ENCODE measurements at places on chromosomes 5 and 9. TPM values are rescaled to one million over a fixed set of nuclear protein-coding genes. Genes with fewer than 3 reads are reported as not detected.

DNA sequence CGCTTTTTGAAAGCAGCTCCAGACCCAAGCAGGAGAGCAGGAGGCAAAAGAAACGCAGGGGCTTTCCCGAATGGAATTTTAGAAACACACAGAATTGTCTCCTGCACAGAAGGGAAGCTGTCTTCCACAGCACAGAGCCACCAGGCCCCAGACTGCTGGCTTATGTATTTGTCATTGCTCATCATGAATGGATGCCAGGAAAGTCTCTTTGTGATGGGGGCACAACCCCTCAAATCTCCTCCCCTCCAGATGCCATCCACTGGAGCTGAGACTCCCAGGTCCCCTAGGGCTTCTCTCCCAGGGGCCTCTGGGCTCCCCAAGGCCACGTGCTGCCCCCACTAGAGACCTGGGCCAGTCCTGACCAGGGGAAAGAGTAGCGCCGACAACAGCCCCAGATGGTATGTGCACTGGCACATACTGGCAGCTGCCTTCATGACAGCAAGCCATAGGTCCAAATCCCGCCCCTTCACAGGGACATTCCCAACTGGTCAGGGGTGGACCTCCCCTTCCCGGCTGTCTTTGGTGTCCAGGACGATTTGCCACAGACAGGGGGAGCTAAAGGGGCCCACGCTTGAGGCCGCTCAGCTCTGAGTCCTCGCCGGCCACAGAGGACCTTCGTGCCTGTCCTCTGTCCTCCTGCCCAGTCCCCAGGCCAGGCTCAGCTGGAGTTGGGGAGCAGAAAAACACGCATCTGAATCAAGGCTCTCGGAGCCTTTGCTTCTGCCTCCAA, 127.8 kb downstream of the KCNIP1 start:
- H3K36me3 ChIP-seq = no peaks in the 10 kb centered on the region
- no peak overlapping the region for H3K27ac ChIP-seq
- H3K27me3 ChIP-seq = peaks cover 3% of the 10 kb centered on the region
- peaks cover 6% of the 10 kb centered on the region for H3K4me1 ChIP-seq

- H3K27ac ChIP-seq = no peak overlapping the region
- H3K27me3 ChIP-seq = no peaks in the 10 kb centered on the region
- H3K36me3 ChIP-seq = no peaks in the 10 kb centered on the region
- no peaks in the 10 kb centered on the region for H3K4me1 ChIP-seq
- H3K4me3 ChIP-seq = no peak overlapping the region
Observed at GRCh38 chr5:19555436-19555835, 432.6 kb downstream of the CDH18 start.

DNA sequence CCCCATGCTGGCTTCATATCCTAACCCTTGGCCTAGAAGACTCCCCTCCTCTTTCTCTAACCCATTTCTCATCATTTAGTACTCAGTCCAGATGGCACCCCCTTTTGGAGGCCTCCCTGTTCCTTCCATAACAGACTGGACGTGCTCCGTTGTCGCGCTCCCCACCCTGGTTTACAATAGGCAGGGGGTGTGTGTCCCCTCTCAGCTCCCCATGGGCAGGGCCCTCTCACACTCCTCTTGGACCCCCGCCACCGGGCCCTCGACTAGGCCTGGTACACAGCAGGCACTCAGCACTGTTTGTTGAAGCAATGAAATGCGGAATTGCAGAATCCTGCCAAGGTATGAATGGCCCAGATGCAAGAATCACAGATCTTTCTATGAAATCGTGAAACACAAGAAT, 227.4 kb downstream of the FSTL4 start:
- no peaks in the 10 kb centered on the region for H3K27me3 ChIP-seq
- no peak overlapping the region for H3K27ac ChIP-seq
- no peaks in the 10 kb centered on the region for H3K36me3 ChIP-seq
- no peak overlapping the region for H3K4me3 ChIP-seq

GRCh38 chr5:97455996-97456395, 272.9 kb upstream of the RIOK2 start:
- H3K27ac ChIP-seq = no peak overlapping the region
- no peaks in the 10 kb centered on the region for H3K36me3 ChIP-seq
- no peaks in the 10 kb centered on the region for H3K27me3 ChIP-seq
- no peaks in the 10 kb centered on the region for H3K4me1 ChIP-seq
- DNase-seq = no peak

- no peaks in the 10 kb centered on the region for H3K36me3 ChIP-seq
- no peaks in the 10 kb centered on the region for H3K27me3 ChIP-seq
- no peak overlapping the region for H3K4me3 ChIP-seq
Observed at GRCh38 chr5:134046801-134047686, 42.3 kb upstream of the VDAC1 start.

DNA sequence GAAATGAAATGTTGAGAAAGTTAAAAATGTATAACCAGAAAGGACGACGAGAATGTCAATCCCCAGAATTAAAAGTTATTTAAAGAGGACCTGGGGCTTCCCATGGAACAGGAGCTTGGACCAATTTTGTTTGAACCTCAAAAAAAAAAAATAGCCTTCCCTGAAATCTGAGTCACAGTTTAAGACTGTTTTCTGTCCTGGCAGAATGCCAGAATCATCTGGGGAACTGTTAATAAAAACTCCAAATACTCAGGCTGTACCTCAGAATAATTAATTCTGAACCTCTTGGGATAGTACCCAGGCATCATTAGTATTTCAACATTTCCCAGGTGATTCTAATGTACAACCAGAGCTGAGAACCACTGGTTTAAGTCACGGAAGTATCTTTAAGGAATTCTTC, 102.2 kb upstream of the SLCO6A1 start:
- H3K27ac ChIP-seq = no peak overlapping the region
- no peaks in the 10 kb centered on the region for H3K36me3 ChIP-seq
- no peak for DNase-seq
- no peak overlapping the region for H3K4me3 ChIP-seq
- no peaks in the 10 kb centered on the region for H3K4me1 ChIP-seq

DNA sequence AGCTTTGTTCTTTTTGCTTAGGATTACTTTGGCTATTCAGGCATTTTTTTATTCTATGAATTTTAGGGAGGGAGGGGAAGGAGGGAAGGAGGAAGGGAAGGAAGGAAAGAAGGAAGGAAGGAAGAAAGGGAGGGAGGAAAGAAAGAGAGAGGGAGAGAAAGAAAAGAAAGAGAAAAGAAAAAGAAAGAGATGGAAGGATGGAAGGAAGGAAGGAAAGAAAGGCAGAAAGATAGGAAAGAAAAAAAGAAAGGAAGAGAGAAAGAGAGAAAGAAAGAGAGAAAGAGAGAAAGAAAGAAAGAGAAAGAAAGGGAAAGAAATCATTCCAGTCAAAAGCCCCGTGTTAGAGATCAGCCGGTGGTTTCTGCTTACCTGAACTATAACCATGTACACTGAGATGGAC, 20.8 kb upstream of the NKD2 start:
- no peaks in the 10 kb centered on the region for H3K36me3 ChIP-seq
- H3K4me3 ChIP-seq = no peak overlapping the region
- H3K4me1 ChIP-seq = peaks cover 12% of the 10 kb centered on the region
- DNase-seq = no peak
- H3K27me3 ChIP-seq = peaks cover 49% of the 10 kb centered on the region
- no peak overlapping the region for H3K27ac ChIP-seq

DNA sequence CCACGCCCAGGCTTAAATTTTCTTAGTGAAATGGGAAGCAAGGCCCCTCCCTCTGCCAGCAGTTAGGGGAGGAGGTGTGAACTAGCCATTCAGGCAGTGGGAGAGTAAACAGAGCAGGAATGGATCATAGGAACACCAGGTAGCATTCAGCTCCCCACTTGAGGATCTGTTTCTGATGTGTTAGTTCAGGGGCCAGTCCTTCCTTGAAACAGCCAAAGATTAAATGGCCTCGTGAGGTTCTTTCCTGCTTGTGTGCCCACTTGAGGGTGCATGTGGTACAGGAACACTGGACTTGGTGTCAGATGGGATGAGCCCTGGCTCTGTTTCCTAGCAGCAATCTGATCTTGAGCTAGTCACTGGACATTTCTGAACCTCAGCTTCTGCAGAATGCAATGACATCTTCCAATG, 21.2 kb downstream of the FAXDC2 start:
- no peak for DNase-seq
- no peaks in the 10 kb centered on the region for H3K36me3 ChIP-seq
- H3K4me3 ChIP-seq = no peak overlapping the region
- H3K27ac ChIP-seq = no peak overlapping the region
- no peaks in the 10 kb centered on the region for H3K27me3 ChIP-seq

DNA sequence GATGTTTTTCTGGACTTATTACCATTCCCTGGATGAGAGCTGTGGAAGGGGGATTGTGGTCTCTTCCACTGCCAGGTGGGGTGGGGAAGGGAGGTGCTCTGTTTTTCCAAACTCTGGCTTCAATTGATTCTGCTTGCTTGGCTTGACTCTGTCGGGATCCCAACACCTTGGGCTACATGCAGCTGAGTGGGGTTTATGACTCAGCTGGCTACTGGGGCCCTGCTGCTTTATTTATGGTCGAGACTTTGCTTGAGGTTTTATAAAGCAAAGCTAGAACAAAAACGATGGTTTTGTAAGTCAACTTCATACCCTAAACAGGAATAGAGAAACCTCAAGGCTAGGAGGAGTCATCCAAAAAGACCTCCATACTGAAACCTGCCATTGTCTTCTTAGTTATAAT, 76.3 kb downstream of the AOPEP start:
- H3K4me3 ChIP-seq = no peak overlapping the region
- peaks cover 5% of the 10 kb centered on the region for H3K4me1 ChIP-seq
- no peak for DNase-seq
- peaks cover 1% of the 10 kb centered on the region for H3K36me3 ChIP-seq

- DNase-seq = no peak
- no peak overlapping the region for H3K4me3 ChIP-seq
- H3K4me1 ChIP-seq = no peaks in the 10 kb centered on the region
- no peaks in the 10 kb centered on the region for H3K36me3 ChIP-seq
Observed at GRCh38 chr5:32836176-32836575, 125.1 kb downstream of the NPR3 start.

GRCh38 chr9:99221266-99221620, 499 bp downstream of the ALG2 start:
- H3K4me1 ChIP-seq = peaks cover 43% of the 10 kb centered on the region
- peaks cover 20% of the 10 kb centered on the region for H3K36me3 ChIP-seq
- no peaks in the 10 kb centered on the region for H3K27me3 ChIP-seq

GRCh38 chr9:124045076-124045829, 33.7 kb downstream of the LHX2 start:
- H3K4me1 ChIP-seq = peaks cover 21% of the 10 kb centered on the region
- H3K27me3 ChIP-seq = peaks cover 25% of the 10 kb centered on the region
- DNase-seq = no peak
- H3K36me3 ChIP-seq = no peaks in the 10 kb centered on the region
- H3K4me3 ChIP-seq = no peak overlapping the region

DNA sequence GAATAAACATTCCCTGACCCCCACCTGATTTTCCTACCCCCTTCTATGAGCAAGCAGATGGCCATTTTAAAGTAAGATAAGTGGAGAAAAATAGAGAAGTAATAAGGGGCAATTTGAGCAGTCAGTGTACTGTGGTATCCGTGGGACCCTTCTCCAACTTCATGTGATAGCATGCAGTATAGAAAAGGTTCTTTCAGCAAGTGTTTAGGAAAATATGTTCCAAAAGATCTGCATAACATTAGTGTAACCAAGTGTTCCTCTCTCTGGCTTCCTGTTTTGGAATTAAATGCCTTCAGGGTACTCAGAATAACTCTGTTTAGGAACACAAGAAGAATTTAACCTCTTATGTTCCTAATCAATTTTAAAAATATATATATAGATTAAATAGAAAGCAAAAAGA, 134.9 kb downstream of the ATG10 start:
- no peaks in the 10 kb centered on the region for H3K36me3 ChIP-seq
- H3K4me3 ChIP-seq = no peak overlapping the region
- H3K27ac ChIP-seq = no peak overlapping the region
- H3K27me3 ChIP-seq = no peaks in the 10 kb centered on the region
- DNase-seq = no peak

DNA sequence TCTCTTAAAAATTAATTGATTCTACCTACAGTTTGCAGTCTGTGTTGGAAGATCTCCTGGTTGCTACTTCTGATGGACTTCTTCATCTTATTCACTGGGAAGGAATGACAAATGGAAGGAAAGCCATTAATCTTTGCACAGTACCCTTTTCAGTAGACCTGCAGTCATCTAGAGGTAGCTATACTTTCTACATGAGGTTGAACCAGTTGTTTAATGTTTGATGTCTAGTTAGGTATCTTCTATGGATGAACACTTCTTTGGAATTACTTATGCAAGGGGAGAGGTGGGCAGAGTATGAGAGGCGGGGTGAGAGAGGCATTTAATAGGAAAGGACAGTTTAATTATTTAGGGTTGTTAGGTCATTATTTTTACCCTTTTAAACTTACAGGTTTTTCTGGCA, 91.2 kb downstream of the RIC1 start:
- H3K27ac ChIP-seq = no peak overlapping the region
- H3K36me3 ChIP-seq = peaks cover 40% of the 10 kb centered on the region
- H3K4me3 ChIP-seq = no peak overlapping the region
- no peak for DNase-seq
- H3K27me3 ChIP-seq = no peaks in the 10 kb centered on the region

DNA sequence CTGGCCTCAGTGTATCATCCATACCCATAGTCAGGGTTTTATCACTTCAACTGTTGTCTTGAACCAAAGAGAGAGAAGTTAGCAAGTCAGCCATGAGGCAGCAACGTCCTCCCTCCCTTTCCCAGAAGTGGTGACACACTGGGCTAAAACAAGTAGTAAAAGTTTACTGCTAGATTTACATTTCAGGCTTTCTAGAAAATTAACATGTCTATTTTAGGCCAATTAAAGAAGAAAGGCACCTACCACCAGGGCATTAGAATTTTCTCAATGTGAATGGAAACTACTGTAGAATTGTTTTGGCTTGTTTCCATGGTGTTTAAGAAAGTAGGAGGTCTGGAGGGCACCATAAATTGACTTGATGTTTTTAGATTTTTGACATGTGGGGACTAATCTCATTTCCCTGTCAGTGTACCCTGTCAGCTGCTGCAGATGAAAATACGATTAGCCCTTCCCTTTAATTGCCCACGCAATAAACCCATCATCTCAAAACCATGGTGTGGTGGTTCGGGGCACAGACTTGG, 121.8 kb upstream of the ELL2 start:
- no peaks in the 10 kb centered on the region for H3K4me1 ChIP-seq
- no peak overlapping the region for H3K27ac ChIP-seq
- DNase-seq = no peak
- no peaks in the 10 kb centered on the region for H3K36me3 ChIP-seq

GRCh38 chr5:170917113-170917512, 55.3 kb downstream of the RANBP17 start:
- no peaks in the 10 kb centered on the region for H3K27me3 ChIP-seq
- H3K27ac ChIP-seq = no peak overlapping the region
- H3K4me3 ChIP-seq = no peak overlapping the region
- H3K4me1 ChIP-seq = no peaks in the 10 kb centered on the region
- no peaks in the 10 kb centered on the region for H3K36me3 ChIP-seq

SCGB3A1 gene
- polyA plus RNA-seq = not detected

ZDHHC11B gene
- 0.27 TPM for polyA plus RNA-seq

ECSCR gene
- polyA plus RNA-seq = not detected

GPR151 gene
- not detected for polyA plus RNA-seq

FCHO2 gene
- 1.5 TPM for polyA plus RNA-seq

CDH6 gene
- not detected for polyA plus RNA-seq

C5orf58 gene
- polyA plus RNA-seq = not detected
